Activated CD4-positive, alpha-beta T cell treated with anti-CD3 and anti-CD28 coated beads for 36 hours (primary cell): ENCODE measurements at places on chromosomes 6 and 20. TPM values are rescaled to one million over a fixed set of nuclear protein-coding genes. Genes with fewer than 3 reads are reported as not detected.

- no peak for DNase-seq
- H3K36me3 ChIP-seq = no peaks in the 10 kb centered on the region
- no peak overlapping the region for H3K27ac ChIP-seq
- H3K4me3 ChIP-seq = no peak overlapping the region
Observed at GRCh38 chr20:50363479-50363878, 146.7 kb upstream of the PTPN1 start.

DNA sequence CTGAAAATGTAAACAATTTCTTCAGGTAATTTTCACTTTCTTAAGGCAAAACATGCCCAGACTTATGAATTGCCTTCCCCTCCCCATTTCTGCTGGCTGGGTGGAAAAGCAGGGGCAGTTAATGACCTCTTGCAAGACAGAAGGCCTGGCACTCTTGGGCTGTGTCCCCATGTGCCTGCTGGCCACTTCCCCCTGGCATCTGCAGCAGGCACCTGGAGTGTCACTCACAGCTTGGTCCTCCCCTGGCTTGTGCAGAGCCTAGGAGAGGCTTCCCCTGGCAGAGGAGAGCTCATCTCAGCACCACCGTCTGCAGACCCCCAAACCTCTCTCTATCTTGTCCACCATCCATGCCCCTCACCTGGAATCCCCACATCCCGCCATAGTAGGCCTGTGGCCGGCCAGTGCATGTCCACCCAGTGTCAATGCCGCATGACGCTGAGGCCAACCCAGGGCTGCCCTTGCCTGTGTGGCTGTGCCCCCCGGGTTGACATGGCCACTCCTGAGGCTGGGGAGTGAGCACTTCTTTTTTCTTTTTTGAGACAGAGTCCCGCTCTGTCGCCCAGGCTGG is 83.5 kb upstream of the SLC22A23 start:
- no peaks in the 10 kb centered on the region for H3K36me3 ChIP-seq
- DNase-seq = no peak
- peaks cover 15% of the 10 kb centered on the region for H3K27me3 ChIP-seq
- H3K27ac ChIP-seq = no peak overlapping the region
- H3K4me1 ChIP-seq = no peaks in the 10 kb centered on the region

- H3K4me3 ChIP-seq = no peak overlapping the region
- H3K27me3 ChIP-seq = no peaks in the 10 kb centered on the region
- no peak for DNase-seq
- peaks cover 10% of the 10 kb centered on the region for H3K4me1 ChIP-seq
Observed at GRCh38 chr6:34047913-34048867, 97.7 kb downstream of the GRM4 start.

GRCh38 chr20:1528811-1529210 is 28.7 kb downstream of the SIRPD start:
- no peak overlapping the region for H3K4me3 ChIP-seq
- DNase-seq = no peak
- peaks cover 3% of the 10 kb centered on the region for H3K4me1 ChIP-seq

- H3K27me3 ChIP-seq = no peaks in the 10 kb centered on the region
- H3K4me1 ChIP-seq = peaks cover 42% of the 10 kb centered on the region
- peak overlapping the region; percentile 88 for H3K4me3 ChIP-seq
- peaks cover 72% of the 10 kb centered on the region for H3K36me3 ChIP-seq
- peak overlapping the region; percentile 99 for H3K27ac ChIP-seq
Observed at GRCh38 chr6:36596356-36596755, 2.2 kb downstream of the SRSF3 start.

KHDC1 gene
- total RNA-seq = 4.2 TPM

DNA sequence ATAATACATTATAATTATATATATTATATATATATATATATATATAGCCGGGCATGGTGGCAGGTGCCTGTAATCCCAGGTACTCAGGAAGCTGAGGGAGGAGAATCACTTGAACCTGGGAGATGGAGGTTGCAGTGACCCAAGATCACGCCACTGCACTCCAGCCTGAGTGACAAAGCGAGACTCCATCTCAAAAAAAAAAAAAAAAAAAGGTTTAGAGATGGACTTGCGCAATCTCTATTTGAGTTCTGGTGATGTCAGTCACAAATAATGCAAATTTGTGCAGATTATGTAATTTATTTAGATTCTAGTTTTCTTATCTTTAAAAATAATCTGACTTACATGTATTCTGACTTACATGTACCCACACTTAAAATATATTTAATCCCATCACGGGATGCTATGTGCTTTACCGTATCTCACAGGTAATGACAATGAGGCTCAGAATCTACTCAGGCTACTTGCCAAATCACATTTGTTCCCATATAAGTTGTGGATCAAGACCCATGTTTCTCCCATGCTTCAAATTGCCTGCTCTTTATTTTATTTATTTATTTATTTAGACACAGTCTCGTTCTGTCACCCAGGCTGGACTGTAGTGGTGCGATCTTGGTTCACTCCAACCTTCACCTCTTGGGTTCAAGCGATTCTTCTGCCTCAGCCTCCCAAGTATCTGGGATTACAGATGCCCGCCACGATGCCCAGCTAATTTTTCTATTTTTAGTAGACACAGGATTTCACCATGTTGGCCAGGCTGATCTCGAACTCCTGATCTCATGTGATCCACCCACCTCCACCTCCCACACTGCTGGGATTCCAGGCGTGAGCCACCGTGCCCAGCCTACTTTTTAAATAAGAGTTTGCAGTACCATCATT is 7.6 kb upstream of the UST start:
- H3K27ac ChIP-seq = no peak overlapping the region
- peaks cover 13% of the 10 kb centered on the region for H3K27me3 ChIP-seq
- H3K36me3 ChIP-seq = no peaks in the 10 kb centered on the region
- H3K4me1 ChIP-seq = peaks cover 5% of the 10 kb centered on the region

DNA sequence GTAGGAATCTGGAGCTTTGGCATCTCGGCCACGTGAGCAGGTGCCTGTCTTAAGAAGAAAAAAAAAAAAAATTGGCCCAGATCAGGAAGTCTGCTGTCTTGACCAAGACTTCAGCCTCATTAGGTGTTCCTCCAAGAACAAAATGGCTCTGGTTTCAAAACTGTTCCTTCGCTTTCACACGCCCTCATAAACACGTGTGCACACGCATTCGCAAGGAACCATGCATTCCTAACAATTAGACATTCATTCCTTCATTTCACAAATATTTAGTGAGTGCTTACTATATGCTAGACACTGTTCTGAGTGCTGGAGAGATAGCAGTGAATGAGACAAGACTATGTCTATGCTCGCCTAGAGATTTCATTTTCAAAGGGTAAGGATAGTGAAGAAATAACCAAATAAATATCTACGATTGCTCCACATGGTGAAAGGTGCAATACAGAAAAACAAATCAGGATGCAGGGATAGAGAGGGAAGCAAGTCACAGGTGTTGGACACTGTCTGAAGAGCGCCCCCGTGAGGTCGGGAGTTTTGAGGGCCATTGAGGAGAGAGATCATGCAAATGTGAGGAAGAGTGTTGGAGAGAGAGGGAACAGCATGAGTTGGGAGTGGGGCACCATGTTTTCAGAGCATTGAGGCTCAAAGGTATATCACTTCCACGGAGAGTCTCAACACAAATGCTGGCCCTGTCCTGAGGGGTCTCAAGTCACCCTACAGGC is 53.3 kb downstream of the CCDC170 start:
- H3K27me3 ChIP-seq = peaks cover 4% of the 10 kb centered on the region
- no peak overlapping the region for H3K27ac ChIP-seq
- no peaks in the 10 kb centered on the region for H3K36me3 ChIP-seq
- no peaks in the 10 kb centered on the region for H3K4me1 ChIP-seq

GRCh38 chr6:73236144-73236750 is 11.0 kb upstream of the KHDC1L start:
- no peaks in the 10 kb centered on the region for H3K4me1 ChIP-seq
- no peak overlapping the region for H3K4me3 ChIP-seq
- DNase-seq = no peak
- H3K36me3 ChIP-seq = no peaks in the 10 kb centered on the region

C6orf132 gene
- 0.14 TPM for total RNA-seq

DNA sequence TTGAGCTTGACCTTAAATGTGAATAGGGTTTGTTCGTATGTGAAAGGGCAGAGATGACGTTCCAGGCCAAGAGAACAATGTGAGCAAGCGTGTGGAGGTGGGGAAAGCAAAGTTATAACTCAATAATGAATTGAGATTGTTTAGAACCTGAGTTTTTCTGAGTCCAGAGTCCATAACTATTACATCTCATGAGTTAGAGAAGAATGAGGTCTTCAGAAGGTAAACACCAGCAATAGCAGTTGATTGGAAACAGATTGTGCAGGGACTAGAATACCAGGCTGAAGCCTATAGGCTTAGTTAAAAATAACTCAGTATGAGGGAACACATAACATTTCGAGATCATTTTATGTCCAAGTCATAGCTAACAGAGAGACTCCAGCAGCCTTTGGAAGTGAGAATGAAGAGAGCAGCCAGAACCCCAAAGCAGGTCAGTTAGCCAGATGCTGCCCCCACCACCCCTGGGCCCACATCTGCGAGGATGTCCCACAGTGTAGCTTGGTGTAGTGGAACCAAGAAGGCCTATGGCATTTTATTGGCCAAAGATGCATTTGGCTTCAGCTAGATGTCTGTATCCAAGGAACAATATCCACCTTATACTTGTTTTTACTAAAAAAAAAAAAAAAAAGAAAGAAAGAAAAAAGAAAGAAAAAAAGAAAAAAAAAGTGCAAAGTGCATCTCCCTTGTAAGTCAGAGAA is 121.7 kb downstream of the TNFRSF21 start:
- H3K27ac ChIP-seq = no peak overlapping the region
- peaks cover 3% of the 10 kb centered on the region for H3K27me3 ChIP-seq
- H3K4me3 ChIP-seq = no peak overlapping the region
- H3K36me3 ChIP-seq = no peaks in the 10 kb centered on the region
- no peaks in the 10 kb centered on the region for H3K4me1 ChIP-seq
- DNase-seq = no peak

DNA sequence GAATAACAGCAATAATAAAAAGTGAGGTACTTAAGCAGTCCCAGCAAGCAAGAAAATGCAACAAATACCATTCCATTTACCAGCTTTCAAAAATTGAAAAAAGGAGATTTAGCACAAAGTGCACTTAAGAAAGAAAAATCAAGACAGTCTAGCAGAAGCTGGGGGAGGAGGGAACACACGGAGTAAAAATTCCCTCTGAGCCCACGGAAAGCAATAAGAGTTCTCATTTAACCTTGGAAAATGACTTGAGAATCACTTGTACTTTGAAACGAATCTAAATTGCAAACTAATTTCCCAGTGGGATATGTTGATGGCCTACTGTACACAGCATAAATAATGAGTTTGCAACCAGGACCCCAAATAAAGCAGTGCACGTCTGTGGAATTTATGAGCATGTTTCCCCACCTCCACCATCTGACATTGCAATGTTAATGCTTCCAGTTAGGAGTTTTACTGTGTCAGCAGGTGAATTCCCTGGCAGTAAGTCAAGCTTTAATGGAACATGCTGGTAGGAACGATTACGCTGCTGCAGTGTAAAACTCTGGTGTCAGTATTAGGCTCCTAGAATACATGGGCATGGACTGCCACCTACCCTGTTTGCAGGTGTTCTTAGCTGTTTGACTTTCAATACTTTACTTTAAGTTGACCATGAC is 386.8 kb downstream of the HDGFL1 start:
- no peaks in the 10 kb centered on the region for H3K27me3 ChIP-seq
- no peak overlapping the region for H3K4me3 ChIP-seq
- no peak overlapping the region for H3K27ac ChIP-seq
- DNase-seq = no peak

GRCh38 chr6:161788531-161788930 is 514.7 kb upstream of the AGPAT4 start:
- H3K27ac ChIP-seq = no peak overlapping the region
- H3K27me3 ChIP-seq = no peaks in the 10 kb centered on the region
- no peak for DNase-seq
- peaks cover 4% of the 10 kb centered on the region for H3K36me3 ChIP-seq
